NCI-H2171 treated with DMSO at 0.1 percent for 48 hours (cell line): ENCODE measurements at places on chromosomes 1 and 21.

- no peak for DNase-seq
Observed at GRCh38 chr1:40739455-40740008, 44.1 kb upstream of the KCNQ4 start.

- no peak for DNase-seq
Observed at GRCh38 chr21:44923480-44924084, 2.9 kb upstream of the ITGB2 start.

GRCh38 chr1:212775241-212775640, 16.3 kb downstream of the NSL1 start:
- DNase-seq = no peak

- DNase-seq = no peak
Observed at GRCh38 chr1:43069461-43070050, 102.5 kb downstream of the EBNA1BP2 start.

GRCh38 chr1:173823781-173824314, 625 bp upstream of the DARS2 start:
- DNase-seq = no peak

DNA sequence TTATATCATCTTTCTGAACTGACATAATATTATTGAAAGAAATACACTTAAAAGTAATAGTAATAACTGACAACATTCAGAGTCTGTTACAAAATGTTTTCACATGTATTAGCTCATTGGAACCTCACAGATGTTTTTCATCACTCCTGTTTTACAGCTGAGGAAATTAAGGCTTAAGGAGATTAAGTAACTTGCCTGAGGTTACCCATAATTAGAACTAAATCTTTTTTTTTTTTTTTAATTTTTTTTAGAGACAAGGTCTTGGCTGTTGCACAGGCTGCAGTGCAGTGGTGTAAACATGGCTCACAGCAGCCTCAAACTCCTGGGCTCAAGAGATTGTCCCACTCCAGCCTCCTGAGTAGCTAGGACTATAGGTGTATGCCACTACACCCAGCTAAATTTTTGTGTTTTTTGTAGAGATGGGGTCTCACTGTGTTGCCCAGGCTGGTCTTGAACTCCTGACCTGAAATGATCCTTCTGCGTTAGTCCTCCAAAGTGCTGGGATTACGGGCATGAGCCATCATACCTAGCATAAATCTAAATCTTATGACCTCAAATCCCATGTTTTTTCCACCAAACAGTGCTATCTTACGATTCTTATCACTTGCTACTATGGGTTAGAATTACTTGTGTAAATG, 64.7 kb upstream of the MACF1 start:
- DNase-seq = no peak

DNA sequence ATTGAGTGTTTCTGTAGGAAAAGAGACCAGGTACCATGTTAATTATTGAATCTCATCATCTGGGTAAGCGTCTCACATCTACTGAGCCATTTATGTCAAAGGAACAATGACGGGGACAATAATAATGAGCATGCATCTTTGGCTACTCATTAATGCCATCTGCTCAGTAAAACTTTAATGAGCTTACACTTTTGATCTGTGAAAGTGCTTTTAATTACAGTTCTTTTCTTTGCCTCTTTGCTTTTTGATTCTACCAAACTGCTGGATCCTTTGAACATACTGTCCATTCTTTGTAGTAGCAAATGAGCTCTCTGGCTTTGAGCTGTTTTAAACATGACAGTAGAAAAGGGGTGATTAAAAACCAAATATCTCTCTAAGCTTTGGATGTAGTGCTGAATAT, 181.2 kb upstream of the IVNS1ABP start:
- DNase-seq = no peak

DNA sequence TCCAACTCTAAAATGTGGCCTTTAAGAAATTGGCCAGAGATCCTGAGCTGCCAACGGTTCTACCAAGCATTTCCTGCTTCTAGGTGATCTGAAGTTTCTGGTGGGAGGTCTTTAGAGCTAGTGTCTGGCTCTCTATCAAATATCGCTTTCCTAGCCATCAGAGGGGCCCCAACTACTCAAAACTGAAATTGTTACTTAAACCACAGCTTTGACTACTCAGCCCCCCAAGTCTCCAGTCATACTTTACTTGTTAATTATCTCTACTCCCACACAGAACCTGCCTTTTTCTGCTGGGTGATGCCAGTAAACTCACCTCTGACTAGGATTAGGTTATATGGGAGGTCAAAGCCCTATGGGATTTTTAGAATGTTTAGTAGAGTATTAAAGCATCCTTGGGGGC, 95.1 kb downstream of the FASLG start:
- DNase-seq = no peak

GRCh38 chr1:5975133-5975880, 16.9 kb downstream of the NPHP4 start:
- DNase-seq = peak; percentile 69
